ENCODE measurements at places on chromosomes 6 and 20.

DNA sequence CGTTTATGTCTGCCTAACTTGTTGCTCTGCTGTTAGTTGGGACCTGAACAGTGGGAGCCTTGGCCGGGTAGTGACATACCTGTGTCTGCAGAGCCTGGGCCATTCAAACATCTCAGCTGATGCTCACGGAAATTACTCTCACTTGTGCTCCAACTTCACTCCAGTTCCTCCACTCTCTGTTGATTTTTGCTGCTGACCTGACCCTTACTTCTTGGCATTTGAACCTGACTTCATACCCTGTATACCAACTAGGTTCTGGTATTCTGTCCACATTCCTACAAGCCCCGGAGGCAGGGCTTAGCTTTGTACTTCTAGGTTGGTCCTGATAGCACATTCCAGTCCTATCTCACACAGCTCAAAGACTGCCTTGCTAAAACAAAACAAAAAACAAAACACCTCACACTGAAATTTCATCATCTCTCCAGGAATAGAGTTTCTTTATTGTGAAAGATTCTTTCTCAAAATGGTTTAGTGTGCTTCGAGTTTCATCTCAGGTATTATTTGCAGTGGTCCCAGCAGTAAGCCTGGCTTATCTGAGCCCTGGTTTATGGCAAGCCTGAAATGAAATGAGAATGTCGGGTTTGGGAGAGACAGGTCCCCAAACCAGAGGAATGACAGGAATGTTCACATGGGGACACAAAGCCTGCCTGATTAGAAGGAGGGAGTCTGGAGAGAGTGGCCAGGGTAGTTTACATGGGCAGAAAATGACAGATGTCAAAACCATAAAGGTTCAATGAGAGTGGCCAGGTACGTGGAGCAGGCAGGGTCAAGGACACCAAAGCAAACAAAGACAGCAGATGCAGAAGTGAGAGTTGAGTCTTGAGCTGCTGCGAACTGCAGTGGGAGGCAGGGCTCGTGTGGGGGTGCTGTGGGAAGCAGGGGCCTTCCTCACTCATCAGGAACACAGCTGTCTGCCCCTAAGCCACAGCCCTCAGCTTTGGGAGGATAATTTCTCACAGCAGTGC, 174.2 kb upstream of the HDAC2 start:
- DNase-seq: no peak

GRCh38 chr20:12199703-12200102, 282.0 kb downstream of the BTBD3 start:
- no peak for DNase-seq

- DNase-seq: no peak
These were observed 123.8 kb downstream of the CDKAL1 start for GRCh38 chr6:20658053-20658452.

- DNase-seq: peak; percentile 49
These were observed 135.5 kb downstream of the LY86 start for GRCh38 chr6:6723921-6724538.

DNA sequence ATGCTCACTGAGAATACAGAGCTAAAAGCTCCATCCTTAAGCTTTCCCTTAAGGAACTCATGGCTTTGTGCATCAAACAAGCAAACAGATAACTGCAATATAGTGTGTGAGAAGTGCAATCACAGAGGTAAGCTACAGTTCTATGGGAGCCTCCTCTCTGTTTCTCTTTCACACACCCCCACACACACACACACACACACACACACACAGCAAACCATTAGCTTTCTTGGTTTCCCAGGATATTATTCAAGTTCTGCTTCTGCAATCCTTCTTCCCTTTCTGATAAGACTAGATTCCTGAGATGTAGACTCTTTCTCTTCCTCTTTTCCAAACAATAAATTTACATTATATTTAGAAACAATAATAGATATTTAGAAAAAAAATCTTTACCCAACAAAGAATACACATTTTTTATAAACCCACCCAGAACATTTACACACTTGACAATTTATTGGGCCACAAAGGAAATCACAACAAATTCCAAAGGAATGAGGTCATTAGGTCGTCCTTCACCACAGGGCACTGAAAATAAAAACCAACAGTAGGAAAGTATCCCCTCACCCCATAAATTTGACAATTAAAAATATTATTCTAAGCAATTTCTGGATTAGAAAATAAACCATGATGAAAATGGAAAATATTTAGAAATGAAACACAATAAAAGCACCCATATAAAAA, 9.3 kb upstream of the GFOD1 start:
- no peak for DNase-seq

- DNase-seq: no peak
These were observed 248.9 kb downstream of the PTPRK start for GRCh38 chr6:128271527-128271926.

DNA sequence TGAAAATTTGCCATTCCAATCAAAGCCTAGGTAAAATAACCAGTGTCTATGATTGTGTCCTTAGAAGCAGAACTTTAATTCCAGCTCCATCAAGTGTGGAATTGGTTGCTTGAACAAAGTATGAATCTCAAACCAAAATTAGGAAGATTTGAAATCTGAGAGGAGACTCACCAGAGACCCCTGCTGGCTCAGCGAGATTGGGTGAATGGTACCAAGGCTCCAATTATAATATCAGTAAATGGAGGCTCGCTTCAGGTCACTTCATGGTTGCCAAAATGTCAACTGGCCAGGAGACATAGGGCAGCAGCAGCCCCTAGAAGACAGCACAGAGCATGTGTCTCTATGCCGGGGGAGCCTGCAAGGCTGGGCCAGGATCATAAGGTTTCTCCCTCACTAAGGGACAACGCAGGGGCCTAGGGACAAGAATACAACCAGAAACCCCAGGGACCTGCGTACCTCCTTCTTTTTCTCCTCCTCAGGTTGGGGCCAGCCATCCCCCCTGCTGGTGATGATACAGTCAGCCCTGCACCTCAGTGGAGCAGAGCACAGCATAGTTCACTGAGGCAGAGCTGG, 14.0 kb downstream of the RBL1 start:
- no peak for DNase-seq

- DNase-seq: no peak
These were observed 194.4 kb downstream of the BTBD9 start for GRCh38 chr6:38445336-38445735.

DNA sequence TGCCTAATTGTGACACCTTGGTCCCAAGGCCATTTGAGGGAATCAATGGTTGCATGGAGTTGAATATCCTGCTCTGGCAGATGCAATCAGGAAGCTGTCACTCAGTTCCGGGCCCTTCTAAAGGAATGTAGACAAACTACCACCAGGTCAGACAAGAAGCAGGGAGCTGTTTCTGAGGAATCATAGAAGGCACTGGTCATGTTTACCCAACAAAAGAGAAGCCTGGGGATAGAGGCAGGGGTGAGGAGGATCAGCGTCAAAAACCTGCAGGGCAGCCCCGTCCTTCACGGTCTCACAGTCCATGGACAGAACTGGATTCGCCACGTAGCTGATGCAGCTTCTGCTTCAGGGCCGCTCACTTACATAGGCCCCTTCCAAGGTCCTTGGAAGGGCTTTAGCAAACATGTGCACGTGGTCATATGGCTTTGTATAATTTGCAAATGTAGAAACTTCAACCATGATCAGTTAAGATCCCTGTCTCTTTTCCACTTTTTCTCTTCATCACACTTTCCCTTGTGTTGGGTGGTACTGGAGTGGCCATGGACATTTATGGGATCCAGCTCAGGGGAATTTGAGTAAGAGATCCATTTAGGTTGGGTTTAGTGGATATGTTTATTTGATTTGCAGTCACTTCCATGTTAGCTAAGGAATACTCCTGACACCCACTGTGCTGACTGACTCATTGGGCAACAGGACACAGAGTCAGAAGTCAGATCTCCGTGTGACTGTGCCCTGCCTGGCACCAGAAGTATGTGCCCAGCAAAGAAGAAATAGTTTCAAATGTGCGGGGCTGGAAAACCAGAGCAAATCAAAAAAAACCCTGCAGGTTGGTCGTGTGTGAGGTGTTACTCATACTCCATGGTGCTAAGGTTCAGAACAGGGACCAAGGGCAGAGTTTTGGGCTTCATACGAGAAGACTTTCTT, 60.0 kb upstream of the ZFAND3 start:
- DNase-seq: peak; percentile 33

DNA sequence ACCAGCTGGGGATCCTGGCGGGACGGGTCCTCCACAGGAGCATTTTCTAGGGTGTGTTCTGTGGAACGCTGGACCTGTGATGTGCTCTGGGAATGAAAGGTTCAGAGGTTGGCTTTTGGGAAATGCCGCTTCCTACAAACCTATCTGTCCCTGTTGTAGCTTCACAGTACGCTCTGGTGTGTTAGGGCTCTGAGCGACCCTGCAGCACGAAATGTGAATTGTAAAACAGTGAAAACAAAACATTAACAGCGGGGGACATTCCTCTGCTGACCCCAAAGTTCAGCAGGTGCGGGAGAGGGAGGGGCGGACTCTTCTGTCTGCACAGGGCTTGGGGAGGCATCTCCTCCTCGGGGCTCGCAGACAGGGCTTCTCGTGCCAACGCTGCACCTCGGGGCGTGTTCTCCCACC, 155.9 kb downstream of the NRN1 start:
- DNase-seq: no peak

- DNase-seq: no peak
These were observed 31.1 kb downstream of the HDAC2 start for GRCh38 chr6:113939825-113940224.

- DNase-seq: no peak
These were observed 155.0 kb downstream of the CFAP61 start for GRCh38 chr20:20207291-20207690.

- peak; percentile 93 for DNase-seq
These were observed 85.5 kb upstream of the NT5E start for GRCh38 chr6:85364344-85364743.

DNA sequence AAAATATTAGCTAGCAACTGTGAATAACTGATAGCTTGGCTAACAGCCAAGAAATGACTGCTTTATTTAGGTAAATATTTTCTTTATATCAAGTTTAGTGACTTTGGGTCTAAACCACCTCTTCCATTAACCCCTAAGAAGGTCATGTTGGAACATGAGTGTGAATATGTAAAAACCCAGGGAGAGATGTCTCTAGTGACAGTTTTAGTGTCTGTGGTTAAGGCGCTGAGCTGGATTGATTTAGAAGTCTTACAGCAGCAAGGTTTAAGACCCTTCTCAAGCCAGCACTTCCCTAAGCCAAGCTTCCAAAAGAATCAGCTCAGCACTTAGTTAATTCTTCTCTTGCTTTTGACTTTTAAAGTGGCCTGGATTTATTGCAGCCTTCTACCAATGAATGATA, 11.4 kb upstream of the SIRT5 start:
- no peak for DNase-seq

DNA sequence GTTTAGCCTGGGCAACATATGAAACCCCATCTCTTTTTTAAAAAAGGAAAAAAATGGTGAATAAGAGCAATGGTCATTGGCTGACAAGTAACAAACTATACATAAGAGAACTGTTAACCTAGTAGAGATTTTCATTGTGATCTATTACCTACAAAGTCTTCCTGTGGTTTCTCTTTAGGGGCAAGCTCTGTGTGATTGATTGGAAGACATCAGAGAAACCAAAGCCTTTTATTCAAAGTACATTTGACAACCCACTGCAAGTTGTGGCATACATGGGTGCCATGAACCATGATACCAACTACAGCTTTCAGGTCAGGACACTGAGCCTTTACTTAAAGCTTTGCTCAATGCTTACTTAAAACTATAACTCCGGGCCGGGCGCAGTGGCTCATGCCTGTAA, 19.2 kb downstream of the MGME1 start:
- DNase-seq: no peak

DNA sequence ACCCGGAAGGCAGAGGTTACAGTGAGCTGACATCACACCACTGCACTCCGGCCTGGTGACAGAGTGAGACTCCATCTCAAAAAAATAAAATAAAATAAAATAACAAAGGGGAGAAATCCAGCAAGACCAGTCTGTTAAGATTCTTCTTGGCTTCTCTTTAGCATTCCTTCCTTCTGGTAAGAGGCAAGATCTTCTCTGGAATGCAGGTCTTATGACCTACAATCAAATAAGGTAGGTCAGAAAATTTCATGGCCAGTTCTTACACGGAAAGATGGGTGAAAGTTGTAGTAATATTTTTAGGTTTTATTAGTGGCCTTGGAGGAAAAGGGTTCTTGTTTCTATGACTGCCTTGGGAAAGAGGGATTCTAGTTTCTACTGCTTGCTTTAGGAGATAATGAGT, 180.9 kb downstream of the FUT9 start:
- peak; percentile 11 for DNase-seq

DNA sequence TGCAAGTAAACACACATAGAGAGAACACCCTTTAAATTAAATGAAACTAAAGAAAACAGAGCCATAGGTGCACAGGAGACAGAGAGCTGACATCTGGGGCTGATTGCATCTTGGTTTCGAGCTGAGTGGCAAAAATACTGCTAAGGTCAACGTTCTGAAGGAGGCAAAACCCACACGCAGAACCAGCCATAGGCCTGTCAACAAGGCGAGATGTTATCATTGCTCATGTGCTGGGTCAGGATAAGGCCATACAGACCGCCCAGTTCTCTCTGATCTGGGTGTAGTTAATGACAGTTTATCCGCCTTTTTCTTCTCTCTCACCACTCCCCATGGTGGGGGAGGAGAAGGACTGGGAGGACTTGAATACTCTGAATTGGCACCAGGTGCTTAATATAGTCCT, 4.5 kb upstream of the FAM110A start:
- DNase-seq: no peak

All from epithelial cell of esophagus (primary cell).